ENCODE measurements at places on chromosomes 7 and 10.

DNA sequence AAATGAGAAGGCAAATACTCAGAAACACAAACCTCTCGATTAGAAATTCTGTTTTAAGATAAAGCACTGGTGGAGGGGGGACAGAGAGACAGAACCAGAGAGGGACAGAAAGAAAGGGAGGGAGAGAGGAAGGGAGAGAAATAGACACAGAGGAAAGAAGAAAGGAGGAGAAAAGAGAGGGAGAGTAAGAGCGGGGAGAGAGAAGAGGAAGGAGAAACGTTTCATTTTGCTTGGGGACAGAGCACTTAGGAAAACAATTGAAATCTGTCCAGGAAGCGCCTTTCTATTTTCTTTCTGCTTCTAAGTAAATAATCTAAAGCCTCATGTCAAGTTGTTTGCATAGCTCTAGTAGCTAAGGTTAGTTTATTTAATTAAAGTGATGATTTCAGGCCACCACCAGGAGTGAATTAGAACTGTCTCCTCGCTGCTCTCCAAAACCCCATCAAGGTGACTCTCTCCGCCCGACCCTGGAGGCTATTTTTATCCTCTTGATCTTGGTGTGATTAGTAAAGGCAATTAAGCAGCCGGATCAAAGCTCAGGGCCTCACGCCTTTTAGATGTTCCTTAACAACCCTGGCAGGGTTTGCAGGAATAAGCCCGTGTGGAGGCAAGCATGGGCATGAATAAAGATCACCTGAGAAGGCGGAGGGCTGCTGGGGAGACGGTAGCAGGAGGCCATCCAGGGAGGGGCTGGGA is 73.4 kb upstream of the INSIG1 start:
- no peak for DNase-seq

DNA sequence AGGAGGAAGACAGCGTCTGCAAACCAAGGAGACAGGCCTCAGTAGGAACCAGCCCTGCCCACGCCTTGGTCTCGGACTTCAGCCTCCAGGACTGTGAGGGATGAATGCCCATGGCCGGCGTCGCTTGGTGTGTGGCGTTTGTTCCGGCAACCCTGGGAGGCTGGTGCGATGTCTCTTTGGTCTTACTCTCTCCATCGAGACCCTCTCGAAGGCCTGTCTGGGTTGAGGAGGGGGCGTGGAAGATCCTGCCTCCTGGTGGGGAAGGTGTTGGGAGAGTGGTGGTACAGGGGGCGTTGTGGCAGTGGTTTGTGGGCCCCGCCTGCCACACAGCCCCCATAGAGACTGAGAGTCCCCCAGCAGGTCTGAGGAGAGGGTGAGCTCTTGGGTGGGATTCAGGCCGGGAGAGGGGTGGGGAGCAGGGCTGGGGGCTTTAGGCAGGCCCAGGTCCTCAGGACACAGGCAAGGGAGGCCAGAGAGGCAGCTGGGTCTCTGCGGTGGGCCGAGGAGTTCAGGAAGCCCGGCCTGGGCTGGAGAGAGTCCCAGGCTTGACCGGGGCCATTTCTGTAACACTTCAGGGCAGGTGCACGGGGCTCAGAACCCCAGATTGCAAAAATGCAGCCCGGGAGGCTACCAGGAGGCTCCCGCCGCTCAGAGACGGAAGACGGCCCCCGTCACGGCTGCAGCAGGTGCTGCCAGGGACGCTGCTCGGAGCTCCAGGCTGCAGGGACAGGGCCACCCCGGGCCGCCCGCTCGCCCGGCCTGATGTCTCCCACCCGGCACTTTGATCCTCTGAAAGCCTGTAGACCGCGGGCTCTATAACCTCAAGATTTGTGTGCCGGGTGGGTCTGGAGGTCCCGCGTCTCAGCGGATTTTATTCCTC is 33.8 kb upstream of the PSMG3 start:
- no peak for DNase-seq

- DNase-seq, result no peak
Observed at GRCh38 chr10:103476046-103476768, 2.8 kb downstream of the CALHM3 start.

- DNase-seq, result no peak
Observed at GRCh38 chr10:48670978-48671913, 13.4 kb upstream of the WDFY4 start.

GRCh38 chr10:77563638-77564270 is 73.9 kb downstream of the KCNMA1 start:
- DNase-seq, result no peak

- DNase-seq, result no peak
Observed at GRCh38 chr7:14048889-14049288, 59.4 kb upstream of the ETV1 start.

- no peak for DNase-seq
Observed at GRCh38 chr10:74330646-74331045, 179.6 kb downstream of the ADK start.

DNA sequence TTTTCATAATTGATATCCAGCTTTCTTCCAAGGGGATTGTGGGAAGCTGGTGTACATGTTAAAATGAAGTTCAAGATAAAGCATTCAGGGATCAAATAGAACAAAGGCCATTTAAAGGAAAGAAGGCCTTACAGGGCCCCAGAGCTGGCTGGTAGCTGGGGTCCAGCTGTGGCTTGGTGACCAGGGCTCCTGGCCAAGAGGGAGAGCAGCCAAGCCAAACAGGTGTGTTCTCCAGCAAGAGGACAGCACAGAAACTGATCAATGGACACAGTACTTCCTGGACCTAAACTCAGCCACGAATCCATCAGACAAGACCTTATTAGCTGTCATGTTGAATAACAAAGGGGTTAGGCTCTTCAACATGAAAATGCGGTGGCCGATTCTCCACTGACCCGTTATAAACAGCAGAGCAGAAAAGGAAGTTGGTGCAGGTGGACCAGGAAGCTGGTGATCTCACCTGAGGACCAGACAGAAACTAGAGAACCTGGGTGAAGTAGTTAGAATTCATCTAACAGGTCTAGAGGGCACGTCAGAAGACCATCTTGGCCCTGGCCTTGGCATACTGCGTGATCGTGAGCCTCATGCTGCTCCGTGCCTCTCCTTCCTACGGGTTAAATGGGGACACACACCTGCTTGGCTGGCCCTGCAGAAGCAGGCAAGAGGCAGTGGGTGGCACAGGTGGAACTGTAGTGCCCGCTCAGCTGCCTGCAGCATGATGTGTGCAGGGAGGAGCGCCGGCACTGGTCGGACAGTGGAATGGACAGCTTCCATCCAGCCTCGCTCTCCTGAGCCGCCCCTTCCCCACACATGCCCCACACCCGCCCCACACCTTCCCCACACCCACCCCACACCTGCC is 53.8 kb downstream of the PARP12 start:
- DNase-seq, result no peak

DNA sequence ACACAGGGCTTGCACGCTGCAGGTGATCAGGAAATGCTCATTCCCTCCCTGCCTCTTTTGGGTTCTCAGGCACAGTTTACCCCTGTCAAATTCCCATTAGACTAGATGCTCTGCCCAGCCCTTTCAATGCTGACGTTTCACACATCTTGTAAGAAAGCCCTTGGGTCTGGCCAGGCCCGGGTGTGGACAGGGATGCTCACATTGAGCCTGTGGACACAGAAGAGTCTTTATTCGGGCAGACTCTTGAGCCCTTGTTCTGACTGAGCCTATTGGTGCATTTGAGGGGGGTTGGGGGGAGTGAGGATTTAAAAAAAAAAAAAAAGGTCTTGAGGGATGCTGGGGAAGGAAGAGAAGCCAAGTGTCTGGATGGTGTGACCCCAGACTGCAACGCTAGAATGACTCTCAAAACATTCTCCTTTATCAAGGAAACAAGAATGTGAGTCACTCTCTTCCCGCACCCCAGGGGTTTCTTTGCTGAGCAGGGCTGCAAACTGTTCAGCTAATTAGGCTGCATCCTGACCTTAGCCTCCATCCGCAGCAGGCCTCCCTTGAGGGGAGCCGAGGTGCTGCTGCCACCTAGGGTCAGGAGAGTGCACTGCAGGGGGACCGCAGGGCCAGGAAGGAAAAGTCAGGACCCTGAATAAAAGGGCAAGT is 53.6 kb upstream of the TMEM72 start:
- peak; percentile 16 for DNase-seq
